ENCODE measurements at places on chromosomes 16 and 17.

GRCh38 chr17:9959377-9959981 lies 54.4 kb upstream of the RCVRN start:
- DNase-seq: peak; percentile 65

- DNase-seq: no peak
Observed at GRCh38 chr16:17396762-17397498, 73.8 kb downstream of the XYLT1 start.

- DNase-seq: no peak
Observed at GRCh38 chr17:48547808-48548522, 3.1 kb upstream of the HOXB2 start.

DNA sequence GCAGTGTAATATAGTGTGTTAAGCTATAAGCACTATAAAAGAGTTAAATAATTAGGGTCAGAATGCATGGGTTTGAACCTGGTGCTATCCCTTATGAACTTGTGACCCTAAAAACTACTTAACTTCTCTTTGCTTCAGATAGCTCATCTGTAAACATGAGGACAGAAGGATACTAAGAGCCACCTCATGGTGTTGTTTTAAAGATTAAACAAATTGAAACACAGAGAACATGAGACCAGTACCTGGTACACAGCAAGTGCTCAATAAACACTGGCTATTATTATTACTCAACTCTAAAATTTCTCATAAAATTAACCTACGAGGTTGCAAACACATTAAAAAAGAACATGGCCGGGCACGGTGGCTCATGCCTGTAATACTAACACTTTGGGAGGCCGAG lies 43.3 kb downstream of the SMURF2 start:
- DNase-seq: no peak

DNA sequence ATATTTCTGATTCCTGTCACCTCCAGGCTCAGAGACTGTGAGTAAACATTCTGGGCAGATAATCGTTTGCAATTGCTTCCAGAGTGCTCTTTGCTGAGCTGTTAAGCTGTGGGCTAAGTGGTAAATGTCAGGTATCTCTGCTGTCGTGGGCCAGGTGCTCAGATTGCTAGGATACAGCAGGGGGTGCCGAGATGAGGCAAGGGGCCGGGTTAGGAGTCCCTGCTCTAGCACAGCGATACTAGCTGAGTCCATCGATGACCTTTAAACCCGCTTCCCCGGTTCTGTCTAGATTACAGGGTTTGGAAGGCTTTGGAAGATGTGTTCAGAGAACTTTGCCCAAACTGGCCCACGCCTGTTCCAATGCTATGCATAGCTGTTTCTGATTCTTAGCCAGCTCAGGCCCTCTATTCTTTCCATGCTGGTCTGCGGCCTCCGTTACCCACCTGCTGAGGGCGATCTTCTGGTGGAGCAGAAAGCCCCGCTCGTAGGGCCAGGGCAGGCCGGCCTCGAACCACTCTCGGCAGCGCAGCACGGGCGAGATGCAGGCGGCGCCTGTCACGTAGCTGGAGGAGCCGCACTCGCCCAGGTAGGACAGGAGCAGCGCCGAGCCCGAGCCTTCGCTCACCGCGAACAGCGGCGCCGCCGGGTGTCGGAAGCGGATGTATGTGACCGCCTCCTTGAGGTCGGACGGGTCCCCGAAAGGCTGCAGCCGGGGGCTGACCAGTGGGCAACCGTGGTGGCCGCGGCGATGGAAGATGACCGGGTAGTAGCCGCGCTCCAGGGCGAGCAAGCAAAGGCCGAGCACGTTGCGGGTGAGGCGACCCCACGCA lies 979 bp downstream of the ABHD15 start:
- DNase-seq: peak; percentile 52

DNA sequence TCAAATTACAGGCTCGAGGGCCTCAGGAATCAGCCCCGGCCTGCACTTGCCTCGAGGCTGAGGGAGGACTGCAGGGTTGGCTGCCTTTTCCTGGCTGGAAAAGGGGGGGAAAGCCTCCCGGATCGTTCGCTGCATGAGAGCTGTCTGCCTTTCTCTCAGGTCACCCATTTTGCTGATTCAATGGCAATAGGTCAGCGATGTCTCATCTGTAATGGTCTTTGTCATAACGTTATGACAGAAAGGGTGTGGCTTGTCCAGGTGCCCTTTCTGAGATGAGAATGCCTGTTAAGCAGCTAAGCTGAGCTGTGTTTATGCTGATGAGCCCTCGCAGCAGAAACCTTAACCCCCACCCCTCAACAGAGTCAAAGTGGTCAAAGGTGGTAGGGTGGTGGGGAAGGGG lies 81.8 kb downstream of the AKAP1 start:
- DNase-seq: no peak

GRCh38 chr17:10022416-10022815 lies 117.3 kb upstream of the RCVRN start:
- DNase-seq: no peak

DNA sequence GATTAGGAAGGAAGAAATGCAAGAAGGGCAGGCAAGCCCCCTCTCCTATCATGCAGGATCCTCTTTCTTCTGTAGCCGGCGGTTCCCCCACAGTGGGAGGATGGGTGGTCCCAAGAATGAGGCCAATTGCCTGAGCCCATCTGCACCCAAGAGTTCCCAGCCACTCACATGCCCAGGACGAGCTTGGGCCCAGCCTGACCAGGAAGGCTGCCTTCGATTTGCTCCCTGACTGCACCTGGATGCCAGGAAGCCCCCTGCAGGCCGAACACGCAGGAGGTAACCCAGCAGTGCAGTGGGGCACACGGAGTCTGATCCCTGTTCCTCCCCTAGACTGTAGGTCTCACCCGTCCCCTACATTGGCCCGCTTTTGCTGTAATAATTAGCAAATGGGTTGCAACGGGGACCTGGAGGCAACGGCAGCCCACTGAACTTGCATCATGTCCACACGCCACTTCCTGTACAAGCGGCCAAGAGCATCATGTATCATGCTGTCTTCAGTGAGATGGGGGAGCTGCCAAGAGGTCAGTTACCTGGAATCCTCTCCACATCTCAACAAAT lies 67.5 kb downstream of the AMFR start:
- no peak for DNase-seq

- DNase-seq: no peak
Observed at GRCh38 chr17:32771396-32771795, 105.5 kb downstream of the MYO1D start.

DNA sequence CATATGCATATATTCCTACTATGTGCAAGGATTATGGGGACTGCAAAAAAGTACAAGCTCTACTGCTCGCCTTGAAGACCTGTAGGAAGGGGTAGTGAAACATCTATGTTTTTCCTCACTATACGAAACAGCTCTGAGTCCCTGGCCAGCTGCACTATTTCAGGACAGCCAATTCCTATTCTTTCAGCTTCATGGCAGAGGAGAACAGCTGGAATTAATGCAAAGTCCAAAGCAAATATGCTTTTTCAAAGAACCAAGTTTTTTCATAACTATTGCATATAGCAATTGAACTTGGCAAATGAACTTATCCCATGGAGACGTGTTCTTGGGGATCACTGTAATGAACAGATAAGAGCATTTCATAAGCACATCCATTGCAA lies 122.3 kb downstream of the SPACA3 start:
- DNase-seq: no peak

DNA sequence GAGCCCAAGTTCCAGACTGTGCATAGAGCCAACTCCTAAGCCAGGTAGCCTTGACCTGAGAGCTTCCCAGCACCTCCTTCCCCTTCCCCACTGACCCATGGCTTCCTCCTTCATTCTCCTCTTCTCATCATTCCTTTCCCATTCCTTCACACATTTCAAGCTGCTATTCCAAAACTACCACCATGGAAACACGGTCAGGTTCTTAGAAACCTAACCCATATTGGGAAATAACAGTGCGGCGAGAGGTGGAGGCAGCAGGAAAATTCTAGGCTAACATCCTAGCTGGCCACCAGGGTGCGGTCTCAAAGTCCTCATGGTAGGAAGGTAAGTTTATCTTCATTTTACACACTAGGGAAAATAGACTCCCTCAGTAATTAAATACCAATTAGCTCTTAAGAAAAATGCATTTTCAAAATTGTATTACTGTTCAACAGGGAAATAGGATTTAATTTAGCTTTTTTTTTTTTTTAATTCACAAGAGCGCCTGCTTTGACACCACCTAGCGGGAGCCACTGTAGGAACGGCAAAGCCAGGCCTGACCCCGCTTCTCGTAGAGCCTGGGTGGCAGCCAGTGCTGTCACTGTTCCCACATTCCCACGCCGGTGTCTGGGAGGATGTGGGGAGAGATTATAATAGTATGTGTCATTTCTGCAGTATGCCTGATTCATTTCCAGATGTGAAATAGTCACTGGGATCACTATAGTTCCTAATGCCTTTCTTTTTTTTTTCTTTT lies 14.0 kb upstream of the SPHK1 start:
- DNase-seq: no peak

- peak; percentile 71 for DNase-seq
Observed at GRCh38 chr17:79082311-79083190, 7.9 kb downstream of the ENGASE start.

DNA sequence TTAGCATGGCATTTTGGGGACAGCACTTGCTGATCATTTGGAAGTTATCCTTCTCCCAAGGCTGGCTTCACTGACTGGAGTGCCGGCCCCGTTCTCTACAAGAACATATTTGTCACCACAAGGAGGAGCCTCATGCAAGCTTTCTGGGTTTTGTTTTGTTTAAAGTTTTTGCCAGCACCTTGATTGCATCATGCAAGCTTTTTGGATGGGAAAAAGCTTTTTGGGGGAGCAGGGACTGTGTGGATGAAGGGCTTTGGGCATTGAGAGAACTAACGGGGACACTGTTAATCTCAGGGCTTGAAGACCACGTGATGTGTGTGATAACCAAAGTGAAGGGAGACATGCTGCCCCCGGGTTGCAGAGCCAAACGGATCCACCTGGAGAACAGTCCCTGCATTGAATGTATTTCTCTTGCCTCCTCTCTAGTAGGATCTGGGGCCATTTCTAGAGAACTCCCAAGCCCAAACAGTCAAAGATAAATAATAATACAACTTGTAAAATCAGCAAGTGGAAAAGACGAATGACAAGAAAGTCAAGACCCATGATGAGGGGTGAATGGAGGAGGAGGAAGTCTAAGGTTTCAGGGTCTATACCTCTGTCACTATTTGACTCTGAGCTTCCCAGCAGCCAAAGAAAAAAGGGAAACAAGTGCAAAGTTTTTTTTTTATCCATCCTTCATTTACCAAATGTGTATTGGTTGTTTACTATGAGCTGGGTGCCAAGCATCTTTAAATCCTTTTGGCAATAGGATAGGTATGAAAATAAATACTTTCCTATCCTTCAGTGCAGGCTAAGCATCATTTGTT lies 17.2 kb downstream of the TMEM114 start:
- no peak for DNase-seq

DNA sequence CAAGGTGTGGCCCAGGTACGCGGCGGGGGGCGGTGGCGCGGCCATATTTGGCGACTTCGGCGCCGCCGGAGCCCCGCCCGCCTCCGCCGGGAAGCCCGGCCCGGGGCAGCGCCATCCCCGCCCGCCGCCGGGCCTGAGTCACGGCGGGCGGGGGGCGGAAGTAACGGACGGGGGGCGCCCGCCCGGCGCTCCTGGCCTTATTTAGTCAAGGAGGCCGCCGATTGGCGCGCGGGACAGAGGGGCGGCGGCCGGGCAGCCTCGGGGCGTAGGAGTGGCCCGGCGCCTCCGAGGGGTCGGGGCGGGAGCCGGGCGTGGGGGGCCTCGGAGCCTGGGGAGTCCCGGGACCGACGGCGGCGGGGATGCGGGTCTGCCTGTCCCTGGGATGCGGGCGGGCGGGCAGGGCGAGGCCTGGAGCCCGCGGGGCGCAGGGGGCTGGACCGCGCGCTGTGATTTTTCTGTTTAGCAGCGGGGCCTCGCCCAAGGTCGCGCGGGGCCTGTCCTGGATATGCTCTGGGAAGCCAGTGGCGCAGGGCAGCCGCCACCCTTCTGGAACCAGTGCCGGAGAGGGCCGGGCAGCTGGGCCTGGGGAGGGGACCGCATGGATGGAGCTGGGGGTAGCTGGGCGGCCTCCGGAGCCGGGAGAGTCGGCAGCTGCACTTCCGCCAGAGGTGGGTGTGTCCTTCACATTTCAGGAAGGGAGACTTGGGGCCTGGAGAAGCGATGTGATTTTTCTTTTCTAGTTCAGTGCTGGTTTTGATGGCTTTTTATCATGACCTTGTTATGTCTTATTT lies 2.3 kb upstream of the ACTG1 start:
- no peak for DNase-seq

DNA sequence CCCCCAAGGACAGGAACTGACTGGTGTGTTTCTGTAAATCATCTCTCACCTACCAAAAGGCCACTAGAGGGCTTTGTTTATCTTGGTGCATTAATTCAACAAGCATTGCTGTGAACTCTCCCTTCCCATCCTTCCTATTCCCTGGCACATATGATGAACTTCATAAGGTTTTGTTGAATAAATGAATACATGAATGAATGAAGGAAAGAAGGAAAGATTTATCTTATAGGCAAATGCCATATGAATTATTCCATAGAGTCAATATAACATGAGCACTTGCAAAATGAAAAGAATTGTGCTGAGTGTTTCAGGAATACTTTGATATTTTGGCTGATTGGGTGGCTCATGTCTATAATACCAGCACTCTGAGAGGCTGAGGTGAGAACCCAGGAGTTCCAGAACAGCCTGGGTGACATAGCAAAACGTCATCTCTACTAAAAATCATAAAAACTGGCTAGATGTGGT lies 4.3 kb downstream of the SPDYE4 start:
- DNase-seq: no peak

DNA sequence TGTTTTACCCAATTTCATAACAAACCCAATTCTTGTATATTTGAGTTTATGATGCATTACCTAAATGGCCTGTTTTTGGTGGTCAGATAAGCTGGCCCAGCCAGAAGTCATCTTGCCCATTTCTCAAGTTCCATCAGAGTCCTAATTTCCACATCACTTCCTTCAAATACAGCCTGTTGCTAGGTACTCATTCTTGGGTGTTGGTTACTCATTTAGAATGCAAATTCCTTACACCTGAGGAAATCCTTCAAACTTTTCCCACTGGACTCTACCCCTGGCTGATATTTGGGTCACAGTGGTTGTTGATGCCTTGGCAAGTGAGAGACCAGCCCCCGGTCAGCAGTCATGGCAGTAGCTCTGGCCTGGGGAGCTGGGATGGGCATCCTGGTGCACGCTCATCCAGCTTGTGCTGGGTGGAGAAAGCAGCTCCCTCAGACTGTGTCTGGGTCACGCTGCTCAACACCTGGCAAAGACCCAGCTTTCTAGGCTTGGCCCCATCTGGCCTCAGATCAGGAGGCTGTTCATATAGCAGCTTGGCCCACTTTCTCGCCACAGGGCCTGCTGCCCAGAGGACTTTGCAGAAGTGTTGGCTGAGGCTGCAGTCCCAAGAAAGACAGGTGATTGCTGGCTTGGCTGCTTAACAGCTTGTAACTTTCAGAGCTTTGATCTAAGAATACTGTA lies 25.8 kb downstream of the WSB1 start:
- no peak for DNase-seq

- no peak for DNase-seq
Observed at GRCh38 chr17:611202-611601, 103.4 kb downstream of the VPS53 start.

- DNase-seq: no peak
Observed at GRCh38 chr17:6352016-6352415, 82.9 kb downstream of the AIPL1 start.

DNA sequence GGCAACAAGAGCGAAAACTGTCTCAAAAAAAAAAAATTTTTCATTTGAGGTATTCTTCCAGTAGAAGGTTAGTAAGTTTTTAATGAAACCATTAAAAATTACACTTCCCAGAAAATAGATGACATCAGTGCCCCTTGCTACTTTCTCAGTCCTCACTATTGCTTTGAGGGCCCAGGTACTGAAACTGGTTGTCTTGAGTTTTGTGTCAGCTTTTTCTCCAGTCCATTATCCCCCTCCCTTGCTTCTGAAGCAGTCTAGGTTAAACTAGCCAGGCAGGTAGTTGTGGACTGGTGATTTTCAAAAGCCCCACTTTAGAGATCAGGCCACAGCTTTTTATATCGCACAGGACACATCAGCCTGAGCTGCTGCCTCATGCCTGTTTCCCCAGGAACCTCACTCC lies 10.9 kb downstream of the SMCR8 start:
- no peak for DNase-seq

Data from GM12892 (cell line).